ENCODE measurements at places on chromosomes 3 and 15. TPM values are rescaled to one million over a fixed set of nuclear protein-coding genes. Genes with fewer than 3 reads are reported as not detected.
A peak's percentile ranks its signal among the peaks of the same experiment; 100 is the strongest.

DNA sequence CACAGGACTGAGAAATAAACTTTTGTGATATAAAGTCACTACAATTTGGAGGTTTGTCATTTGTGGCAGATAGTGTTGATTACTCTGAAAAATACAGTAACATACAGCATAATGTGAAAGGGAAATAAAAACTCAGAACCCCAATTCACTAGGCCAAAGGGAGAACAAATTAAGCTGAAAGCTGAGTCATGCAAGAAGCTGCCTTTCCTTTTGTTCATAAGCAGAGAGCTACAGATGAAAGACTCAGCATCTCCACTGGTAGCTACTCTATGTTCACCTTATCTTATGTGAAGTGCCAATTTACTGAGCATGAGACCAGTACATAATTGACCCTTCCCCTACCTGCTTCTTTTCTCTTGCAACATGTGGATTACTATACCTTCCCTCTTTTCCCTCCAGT, 19.3 kb upstream of the SLTM start:
- H3K27me3 ChIP-seq = no peaks in the 10 kb centered on the region
- peaks cover 42% of the 10 kb centered on the region for H3K4me1 ChIP-seq
- no peaks in the 10 kb centered on the region for H3K36me3 ChIP-seq
- no peak for DNase-seq
- no peak overlapping the region for H3K4me3 ChIP-seq

DNA sequence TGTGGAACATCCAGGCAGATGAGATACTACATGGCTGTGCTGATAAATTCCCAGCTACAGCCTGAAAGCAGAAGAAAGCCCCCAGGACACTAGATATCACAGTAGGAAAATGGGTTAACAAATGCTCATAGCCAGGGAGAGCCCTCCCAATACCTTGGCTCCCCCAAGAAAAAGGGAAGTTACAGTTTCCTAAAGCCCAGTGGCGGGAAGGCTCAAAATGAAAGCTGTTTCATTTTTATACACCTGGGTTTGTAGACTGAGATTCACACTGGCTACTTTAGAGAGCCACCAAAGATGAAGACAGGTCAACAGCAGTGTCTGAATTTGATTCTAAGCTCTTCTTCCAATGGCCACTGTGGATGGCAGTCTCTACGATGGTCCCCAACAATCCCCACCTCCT, 55.0 kb upstream of the TOPAZ1 start:
- H3K4me3 ChIP-seq = no peak overlapping the region
- H3K27me3 ChIP-seq = peaks cover 16% of the 10 kb centered on the region
- DNase-seq = no peak

CCDC39 gene
- not detected for total RNA-seq

DNA sequence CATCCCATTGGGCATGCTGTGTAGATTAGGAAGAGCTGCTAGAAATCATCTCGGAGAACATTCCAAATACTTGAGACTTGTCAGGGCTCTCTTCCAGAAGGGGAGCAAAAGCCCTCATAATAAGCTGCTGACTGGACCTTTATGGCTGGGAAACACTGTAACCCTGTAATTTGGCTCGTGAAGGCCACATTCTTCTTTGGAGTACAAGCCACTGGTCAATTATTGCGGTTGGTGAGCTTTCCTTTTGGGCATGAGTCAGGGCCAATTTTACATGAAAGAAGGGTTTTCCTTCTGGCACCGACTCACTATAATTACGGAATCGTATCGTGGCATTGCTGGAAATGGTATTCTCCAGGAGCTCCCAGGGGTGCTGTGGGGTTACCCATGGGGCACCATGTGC, 434.5 kb upstream of the RGMA start:
- DNase-seq = no peak
- no peak overlapping the region for H3K27ac ChIP-seq
- no peaks in the 10 kb centered on the region for H3K4me1 ChIP-seq
- no peaks in the 10 kb centered on the region for H3K36me3 ChIP-seq
- no peaks in the 10 kb centered on the region for H3K27me3 ChIP-seq

- no peaks in the 10 kb centered on the region for H3K27me3 ChIP-seq
- H3K4me3 ChIP-seq = no peak overlapping the region
- H3K27ac ChIP-seq = no peak overlapping the region
These were observed 159.8 kb downstream of the AKAP13 start for GRCh38 chr15:85540085-85540797.

DNA sequence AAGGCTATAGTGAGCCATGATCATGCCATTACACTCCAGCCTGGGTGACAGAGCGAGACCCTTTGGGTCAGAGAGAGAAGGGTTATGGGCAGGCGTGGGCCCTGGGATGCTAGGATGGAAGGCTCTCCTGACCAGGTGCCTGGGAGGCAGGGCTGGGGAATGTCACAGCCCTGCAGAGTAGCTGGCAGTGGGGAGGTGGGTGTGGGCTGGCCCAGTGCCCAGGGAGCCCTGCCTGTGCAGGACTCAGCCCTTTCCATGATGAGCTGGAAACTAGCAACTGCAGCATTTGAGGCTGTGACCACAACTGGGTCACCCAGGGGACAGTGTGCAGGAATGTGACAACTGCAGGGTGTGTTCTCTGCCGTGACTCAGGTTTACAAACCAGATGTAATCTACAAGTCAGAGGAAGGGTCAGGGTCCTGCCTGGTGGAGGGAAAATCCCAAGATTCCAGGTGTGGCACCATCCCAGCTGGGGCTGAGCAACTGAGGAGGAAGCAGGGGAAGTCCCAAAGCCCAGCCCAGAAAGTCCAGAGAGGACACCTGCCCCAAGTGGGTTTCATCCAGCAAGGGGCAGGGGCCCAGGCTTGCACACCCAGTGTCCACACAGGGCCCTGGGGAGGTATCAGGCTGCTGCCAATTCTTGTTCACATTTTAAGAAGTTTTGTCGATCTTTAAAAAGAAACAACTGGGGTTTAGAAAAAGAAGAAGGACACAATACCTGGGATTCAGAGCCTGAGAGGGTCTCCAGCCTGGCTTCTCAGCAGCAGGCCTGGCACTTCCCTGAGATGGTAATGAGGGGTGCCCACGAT, 45.5 kb downstream of the SLC28A1 start:
- no peak for DNase-seq
- peaks cover 9% of the 10 kb centered on the region for H3K4me1 ChIP-seq
- H3K27me3 ChIP-seq = no peaks in the 10 kb centered on the region
- H3K4me3 ChIP-seq = no peak overlapping the region
- H3K27ac ChIP-seq = no peak overlapping the region
- no peaks in the 10 kb centered on the region for H3K36me3 ChIP-seq

- no peaks in the 10 kb centered on the region for H3K36me3 ChIP-seq
- no peak overlapping the region for H3K4me3 ChIP-seq
- no peaks in the 10 kb centered on the region for H3K4me1 ChIP-seq
- H3K27ac ChIP-seq = no peak overlapping the region
- H3K27me3 ChIP-seq = no peaks in the 10 kb centered on the region
These were observed 43.4 kb upstream of the SLC6A1 start for GRCh38 chr3:10949197-10949596.

DNA sequence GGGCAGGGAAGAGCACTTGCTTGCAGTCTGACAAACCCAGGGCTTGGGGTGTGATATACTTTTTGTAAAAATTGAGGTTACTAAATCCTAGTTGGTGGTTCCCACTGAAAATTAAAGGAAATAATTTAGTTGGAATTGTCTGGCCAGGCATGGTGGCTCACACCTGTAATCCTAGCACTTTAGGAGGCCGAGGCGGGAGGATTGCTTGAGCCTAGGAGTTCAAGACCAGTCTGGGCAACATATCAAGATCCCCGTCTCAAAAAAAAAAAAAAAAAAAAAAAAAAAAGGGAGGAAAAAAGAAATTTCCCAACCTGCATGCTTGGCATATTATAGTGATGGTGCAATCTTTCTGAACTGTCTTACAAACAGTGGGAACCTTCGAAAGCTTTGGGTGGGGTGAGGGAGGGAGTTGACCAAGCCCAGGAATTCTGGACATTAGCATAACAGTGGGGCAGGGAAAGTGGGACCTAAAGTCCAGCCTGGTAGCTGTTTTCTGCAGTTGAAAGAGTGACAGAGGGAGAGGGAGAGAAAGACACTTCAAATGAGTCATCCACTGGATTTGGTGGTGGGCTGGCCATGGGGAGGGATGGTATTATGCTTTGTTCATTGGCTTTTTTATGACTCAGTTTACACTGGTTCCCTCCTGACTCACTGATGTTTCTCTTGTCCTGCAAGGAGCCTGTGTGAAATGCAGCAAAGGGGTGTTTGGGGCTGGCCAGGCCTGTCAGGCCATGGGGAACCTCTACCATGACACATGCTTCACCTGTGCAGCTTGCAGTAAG, 41.1 kb downstream of the LIMD1 start:
- H3K27me3 ChIP-seq = no peaks in the 10 kb centered on the region
- no peaks in the 10 kb centered on the region for H3K36me3 ChIP-seq
- H3K27ac ChIP-seq = peak overlapping the region; percentile 34
- peaks cover 30% of the 10 kb centered on the region for H3K4me1 ChIP-seq
- no peak for DNase-seq

CCR8 gene
- total RNA-seq = not detected

DNA sequence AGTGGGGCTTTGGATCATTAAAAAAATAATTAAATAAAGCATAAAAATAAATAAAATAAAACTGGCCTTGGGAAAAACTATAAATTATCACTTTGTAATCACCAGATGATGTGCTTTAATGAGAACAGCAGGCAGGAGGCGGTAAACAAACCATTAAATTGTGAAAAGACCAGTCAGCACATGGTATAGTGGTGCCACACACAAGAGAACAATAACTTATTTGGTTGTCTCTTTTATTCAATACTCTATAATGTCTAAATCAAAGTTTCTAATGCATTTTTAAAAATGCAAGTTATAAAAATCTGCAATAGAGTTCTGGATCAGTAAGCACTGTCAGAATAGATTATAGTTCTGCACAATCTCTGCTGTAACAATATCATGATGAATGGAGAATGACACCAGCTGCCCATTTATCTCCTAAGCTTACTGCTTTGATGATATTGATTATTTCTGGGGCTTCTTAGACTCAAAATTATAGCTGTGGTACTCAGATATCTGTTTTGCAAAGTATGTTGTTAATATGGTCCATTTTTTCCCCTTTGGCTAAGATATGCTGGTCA, 259.3 kb downstream of the NAALADL2 start:
- no peaks in the 10 kb centered on the region for H3K36me3 ChIP-seq
- H3K4me3 ChIP-seq = no peak overlapping the region
- H3K4me1 ChIP-seq = no peaks in the 10 kb centered on the region
- no peaks in the 10 kb centered on the region for H3K27me3 ChIP-seq

- H3K27ac ChIP-seq = no peak overlapping the region
- H3K4me3 ChIP-seq = no peak overlapping the region
- no peak for DNase-seq
- H3K4me1 ChIP-seq = no peaks in the 10 kb centered on the region
- H3K36me3 ChIP-seq = no peaks in the 10 kb centered on the region
- no peaks in the 10 kb centered on the region for H3K27me3 ChIP-seq
These were observed 22.1 kb upstream of the CRBN start for GRCh38 chr3:3201611-3202010.

PIGX gene
- total RNA-seq = 19.5 TPM

GXYLT2 gene
- total RNA-seq = 18.1 TPM
